Stimulated activated effector memory CD8-positive, alpha-beta T cell treated with anti-CD3 and anti-CD28 coated beads, Interleukin-12 subunit alpha, Interleukin-12 subunit beta, amount 100 ng/mL, for 72 hours (primary cell): ENCODE measurements at places on chromosomes 1 and 21.

DNA sequence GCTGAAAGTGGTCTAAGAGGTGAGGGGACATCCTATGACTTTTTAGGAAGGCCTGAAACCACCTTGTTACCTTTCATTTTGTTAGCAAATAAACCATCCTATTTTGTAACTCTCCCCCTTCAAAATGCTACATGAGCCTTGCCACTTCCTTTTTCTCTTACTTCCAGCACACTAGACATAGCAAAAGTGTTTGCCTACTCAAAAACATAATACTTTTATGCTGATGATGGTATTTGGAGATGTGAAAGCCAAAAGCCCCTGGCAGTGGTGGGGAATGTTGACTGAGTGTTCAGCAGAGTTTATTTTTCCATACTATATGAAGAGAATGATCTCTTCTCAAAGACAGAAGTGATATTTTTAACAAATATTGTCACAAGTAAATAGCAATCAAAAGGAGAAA is 134.2 kb downstream of the EDEM3 start:
- no peak for DNase-seq

DNA sequence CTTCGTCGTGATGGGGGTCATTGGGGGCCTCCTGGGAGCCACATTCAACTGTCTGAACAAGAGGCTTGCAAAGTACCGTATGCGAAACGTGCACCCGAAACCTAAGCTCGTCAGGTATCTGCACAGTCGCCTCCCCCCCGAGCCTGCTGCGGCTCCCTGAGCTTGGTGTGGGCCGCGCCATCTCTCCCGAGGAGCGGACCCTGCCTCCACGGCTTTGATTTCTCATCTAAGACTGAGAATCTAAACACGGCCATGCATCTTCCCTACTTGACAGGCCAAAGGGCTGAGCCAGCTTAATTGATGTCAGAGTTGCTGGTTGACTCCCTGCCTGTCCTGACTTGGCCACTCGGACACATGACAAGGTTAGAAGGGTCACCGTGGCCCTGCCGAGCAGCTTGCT is 19.1 kb downstream of the NPPA start:
- no peak for DNase-seq

DNA sequence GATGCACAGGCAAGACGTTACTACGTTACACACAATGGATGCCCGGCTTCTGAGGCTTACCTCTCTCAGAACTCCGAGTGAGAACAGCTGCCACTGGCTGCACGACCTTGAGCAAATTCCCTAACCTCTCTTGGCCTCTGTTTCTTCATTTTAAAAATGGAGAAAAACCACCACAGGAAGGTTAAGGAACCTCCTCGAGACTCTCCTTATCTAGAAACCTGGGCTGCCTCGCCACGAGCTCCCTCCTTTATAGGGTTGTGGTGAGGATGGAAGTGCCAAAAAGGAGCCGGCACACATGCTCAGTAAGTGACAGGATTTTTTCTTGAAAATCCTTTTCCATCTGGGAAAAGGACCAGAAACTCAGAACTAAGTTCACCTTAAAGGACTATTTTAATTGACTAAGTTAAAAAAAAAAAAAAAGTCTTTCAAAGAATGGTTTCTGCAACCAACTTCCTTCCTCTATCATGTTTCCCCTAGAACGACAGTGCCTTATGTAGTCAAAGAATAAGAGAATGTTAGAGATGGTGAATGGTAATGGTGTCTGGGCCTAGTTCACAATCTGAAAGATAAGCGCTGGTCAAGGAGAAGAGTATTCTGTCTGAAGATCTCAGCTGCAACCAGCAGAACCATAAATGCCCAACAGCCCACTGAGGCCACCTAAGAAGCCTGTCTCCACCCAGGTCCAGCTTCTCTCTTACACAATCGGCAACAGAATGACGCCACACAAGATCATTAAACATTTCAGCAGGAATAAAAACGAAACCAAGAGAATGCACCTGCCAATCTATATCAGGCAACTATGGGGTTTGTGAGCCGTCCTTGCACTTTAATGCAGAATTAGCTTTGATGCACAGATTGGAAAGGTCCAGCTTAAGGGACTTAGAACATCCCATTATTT is 64.9 kb downstream of the SLC45A1 start:
- DNase-seq, result no peak

- DNase-seq, result no peak
Observed at GRCh38 chr1:237832858-237833257, 57.9 kb downstream of the ZP4 start.

- DNase-seq, result no peak
Observed at GRCh38 chr1:156444407-156445001, 56.1 kb downstream of the MEF2D start.

DNA sequence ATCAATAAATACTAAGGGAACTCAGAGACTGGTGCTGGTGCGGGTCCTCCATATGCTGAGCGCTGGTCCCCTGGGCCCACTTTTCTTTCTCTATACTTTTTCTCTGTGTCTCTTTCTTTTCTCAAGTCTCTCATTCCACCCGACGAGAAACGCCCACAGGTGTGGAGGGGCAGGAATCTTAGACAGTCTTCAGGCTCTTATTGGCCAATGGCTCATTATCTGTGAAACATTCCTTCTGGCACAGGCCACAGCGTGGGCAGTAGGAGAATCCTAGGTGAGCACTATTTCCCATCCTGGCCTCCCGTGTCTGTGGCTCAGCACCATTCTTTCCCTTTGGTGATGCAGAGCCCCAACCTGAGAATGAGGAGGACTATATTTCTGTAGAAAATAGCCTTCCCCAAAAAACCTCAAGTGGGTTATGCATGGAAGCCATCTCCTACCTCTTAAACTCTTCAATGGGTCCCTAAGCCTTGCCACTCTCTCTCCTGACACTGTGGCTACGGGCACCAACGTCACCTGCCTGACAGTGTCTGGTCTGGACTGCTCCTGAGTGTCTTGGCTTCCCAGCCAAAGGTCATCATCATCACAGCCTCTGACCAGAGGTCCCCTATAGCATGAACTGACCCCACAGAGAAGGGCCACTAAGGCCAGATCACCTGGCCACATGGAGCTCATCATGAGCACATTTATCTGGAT is 6.2 kb upstream of the SLAMF1 start:
- DNase-seq, result peak; percentile 22

GRCh38 chr1:156475568-156476500 is 24.7 kb downstream of the MEF2D start:
- DNase-seq, result no peak

DNA sequence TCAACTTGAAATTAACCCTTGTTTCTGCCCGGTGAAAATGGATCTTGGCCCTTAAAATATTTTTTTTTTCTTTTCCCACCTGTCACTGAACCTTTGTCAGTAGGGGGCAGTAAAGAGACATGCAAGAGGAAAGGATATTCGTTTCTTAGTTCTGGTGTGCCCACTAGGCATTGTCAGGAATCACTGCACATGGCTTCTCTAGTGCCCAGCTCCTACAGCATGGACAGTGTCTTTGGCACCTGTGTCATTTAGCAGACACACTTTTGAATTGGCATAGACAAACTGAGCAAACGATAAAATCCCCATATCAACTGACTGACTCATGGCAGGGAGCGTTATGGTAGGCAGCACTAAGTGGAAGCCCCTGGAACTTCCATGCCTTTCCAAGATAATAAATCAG is 1048.1 kb downstream of the BRINP3 start:
- no peak for DNase-seq

DNA sequence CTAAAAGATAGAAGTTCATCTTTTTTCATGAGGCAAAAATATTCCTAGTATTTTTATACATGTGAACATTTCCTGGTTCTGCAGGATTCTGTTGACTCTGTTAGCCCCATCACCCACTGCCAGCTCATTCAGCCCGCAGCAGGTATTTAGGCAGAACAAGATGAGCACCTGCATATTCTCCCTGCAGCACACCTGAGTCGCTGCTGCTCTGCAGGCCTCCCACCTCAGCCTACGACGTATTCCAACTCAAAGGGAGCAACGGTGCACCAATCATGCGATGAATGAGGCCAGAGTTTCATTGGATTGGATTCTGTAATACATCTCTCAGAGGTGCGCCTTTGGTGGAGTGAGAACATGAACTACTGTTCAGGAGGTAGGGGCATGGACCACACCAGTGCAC is 87.6 kb downstream of the CNIH3 start:
- DNase-seq, result no peak

DNA sequence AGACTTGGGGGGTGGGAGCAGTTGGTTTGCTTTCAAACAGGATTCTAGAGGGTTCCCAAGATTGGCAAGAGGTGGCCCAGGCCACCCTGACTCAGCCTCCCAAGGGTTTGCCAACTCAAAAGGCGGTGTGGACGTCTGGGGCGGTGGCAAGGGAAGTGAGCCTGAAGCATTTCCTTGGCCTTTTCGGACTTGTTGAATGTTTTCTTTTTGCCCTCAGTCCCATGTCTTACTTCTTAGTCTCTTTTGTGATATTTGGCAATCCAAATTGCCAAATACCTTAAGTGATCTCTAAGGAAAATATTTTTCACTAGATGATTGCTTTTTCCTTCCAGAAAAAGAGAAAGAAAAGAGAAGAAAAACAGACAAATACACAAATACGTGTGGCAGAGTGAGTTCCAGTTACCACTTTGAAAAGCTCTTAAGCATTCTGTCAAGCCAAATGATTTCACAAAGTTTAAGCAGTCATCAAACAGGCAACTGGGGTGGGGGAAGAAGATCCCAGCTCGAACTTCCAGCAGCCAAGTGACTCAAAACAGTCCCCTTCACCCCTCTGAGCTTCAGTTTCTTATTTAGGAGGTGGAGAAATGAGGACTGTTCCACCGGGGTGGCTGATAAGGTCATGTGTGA is 374.6 kb upstream of the USP24 start:
- DNase-seq, result no peak

DNA sequence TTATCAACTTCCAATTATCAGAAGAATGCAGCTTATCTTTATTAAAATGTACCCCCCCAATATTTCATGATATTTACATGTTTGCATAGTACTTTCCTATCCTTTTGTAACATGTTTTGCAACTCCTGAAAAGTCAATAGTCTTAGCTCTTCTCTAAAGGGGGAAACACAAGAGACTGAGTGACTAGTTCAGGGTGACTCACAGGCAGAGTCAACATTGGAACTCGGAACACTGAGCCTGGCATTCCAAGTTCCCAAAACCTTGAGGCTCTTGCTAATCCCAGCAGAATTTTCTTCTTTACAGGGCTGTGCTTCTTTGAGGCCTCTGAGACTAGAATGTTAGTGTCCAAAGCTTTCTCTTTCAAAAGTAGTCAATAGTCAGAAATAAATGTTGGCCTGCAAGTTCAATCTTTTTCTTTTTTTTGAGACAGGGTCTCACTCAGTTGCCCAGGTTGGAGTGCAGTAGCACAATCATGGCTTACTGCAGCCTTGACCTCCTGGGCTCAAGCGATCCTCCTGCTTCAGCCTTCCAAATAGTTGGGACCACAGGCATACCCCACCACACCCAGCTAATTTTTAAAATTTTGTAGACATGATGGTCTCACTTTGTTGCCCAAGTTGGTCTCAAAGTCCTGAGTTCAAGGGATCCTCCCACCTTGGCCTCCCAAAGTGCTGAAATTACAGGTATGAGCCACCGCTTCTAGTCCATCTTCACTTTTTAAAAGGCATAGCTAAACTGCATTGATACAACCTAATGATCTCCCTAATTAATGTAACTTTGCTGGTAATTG is 37.5 kb downstream of the ZNF281 start:
- no peak for DNase-seq

- DNase-seq, result no peak
Observed at GRCh38 chr1:160708118-160708517, 3.5 kb downstream of the CD48 start.

GRCh38 chr1:199243423-199244061 is 604.7 kb downstream of the PTPRC start:
- DNase-seq, result peak; percentile 88

- no peak for DNase-seq
Observed at GRCh38 chr1:224622831-224623230, 6.7 kb downstream of the CNIH3 start.

- no peak for DNase-seq
Observed at GRCh38 chr1:92123868-92124267, 43.7 kb downstream of the BTBD8 start.

GRCh38 chr1:93559045-93559444 is 111.1 kb downstream of the FNBP1L start:
- no peak for DNase-seq

DNA sequence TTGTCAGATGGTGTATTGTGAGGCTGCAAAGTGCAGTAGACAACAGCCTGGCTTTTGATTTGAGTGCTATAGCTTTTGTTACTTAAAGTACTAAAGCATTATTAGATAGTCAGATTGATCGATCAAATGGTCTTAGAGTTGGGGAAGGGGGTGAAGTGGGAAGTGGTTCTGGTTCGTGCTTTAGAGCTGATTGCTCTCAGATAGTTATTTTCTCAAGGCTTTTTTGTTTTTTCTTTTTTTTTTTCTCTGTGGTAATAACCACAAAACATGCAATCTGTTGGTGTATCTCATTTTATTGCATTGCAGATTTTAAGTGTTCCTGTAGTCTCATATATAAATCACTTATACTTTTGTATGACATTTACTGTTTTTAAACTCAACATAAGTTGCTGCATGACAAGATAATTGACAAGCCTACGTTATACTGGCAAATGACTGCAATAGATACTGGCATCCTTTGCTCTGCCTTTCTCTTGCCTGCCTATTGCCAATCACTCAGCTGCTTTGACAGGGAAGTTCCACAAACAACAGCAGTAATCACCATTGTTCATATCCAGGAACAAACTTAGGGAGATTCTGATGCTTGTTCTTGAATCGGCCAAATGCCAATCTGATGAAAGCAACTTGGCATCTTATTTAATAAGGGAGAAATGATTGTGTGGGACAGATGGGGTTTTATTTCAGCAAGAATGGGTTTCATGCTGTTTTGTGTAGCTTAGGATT is 125.0 kb upstream of the B3GALT2 start:
- no peak for DNase-seq

- no peak for DNase-seq
Observed at GRCh38 chr1:64479874-64480273, 9.9 kb downstream of the CACHD1 start.

GRCh38 chr1:165912638-165913037 is 85.2 kb downstream of the UCK2 start:
- no peak for DNase-seq

GRCh38 chr1:162367073-162367472 is 9.6 kb downstream of the SPATA46 start:
- DNase-seq, result no peak

DNA sequence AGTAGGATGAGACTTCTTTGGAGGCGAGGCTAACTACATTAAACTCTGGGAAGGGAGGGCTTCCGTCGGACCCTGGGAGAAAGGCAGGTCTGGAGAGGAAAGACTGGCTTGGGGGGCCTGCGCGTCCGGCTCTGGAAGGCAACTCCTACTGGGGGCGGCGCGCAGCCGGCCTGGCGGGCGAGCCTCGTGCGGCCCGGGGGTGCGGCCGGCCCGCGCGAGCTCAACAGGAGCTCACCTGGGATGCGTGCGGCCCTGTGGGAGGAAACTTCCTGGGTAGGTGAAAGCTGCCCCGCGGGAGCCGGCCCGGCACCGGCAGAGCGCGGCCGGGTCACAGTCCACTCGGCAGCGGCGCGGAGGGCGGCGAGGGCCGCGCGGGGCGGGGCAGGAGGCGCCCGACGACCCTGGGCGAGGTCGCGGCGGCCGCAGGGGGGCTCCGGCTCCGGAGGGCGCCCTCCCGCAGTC is 449 bp downstream of the EPS15 start:
- DNase-seq, result no peak

DNA sequence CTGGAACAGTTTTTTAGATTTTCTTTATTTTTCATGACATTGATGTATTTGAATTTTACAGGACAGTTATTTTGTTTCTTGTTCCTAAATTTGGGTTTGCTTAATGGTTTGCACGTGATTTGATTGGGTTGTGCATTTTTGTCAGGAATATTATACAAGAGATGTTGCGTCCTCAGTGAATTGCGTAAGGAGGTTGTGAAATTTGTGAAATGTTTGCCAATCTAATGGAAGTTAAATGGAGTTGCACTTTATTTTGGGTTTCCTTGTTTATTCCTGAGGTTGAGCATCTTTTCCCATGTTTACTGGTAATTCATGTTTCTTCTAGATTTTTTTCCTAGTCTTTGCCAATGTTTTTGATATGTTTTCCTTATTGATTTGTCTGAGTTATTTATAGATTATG is 19.9 kb downstream of the ZNF648 start:
- no peak for DNase-seq
